Activated CD8-positive, alpha-beta T cell treated with anti-CD3 and anti-CD28 coated beads for 36 hours (primary cell): ENCODE measurements at places on chromosomes 3 and 15. TPM values are rescaled to one million over a fixed set of nuclear protein-coding genes. Genes with fewer than 3 reads are reported as not detected.

ZNF80 gene
- total RNA-seq = 1.8 TPM

CCDC33 gene
- 0.16 TPM for total RNA-seq

DNA sequence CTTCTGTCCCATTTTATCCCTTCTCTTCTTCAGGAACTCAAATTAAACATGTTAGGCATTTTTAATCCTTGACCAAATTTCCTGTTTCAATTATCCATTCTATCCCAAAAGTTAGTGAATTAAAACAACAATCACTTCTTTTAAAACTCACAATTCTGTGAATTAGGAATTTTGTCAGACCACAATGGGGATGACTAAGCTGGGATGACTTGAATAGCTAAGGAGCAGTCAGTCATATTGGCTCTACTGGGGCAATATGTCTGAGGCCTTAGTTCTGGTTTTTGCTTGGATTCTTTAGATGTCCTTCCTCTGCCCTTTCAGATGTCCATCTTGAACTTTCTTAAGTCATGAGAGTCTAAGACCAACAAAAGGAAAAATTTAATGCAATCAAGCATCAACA lies 178.2 kb upstream of the TGFBR2 start:
- H3K4me1 ChIP-seq = no peaks in the 10 kb centered on the region
- no peaks in the 10 kb centered on the region for H3K27me3 ChIP-seq
- DNase-seq = no peak
- H3K27ac ChIP-seq = no peak overlapping the region
- H3K36me3 ChIP-seq = no peaks in the 10 kb centered on the region

DNA sequence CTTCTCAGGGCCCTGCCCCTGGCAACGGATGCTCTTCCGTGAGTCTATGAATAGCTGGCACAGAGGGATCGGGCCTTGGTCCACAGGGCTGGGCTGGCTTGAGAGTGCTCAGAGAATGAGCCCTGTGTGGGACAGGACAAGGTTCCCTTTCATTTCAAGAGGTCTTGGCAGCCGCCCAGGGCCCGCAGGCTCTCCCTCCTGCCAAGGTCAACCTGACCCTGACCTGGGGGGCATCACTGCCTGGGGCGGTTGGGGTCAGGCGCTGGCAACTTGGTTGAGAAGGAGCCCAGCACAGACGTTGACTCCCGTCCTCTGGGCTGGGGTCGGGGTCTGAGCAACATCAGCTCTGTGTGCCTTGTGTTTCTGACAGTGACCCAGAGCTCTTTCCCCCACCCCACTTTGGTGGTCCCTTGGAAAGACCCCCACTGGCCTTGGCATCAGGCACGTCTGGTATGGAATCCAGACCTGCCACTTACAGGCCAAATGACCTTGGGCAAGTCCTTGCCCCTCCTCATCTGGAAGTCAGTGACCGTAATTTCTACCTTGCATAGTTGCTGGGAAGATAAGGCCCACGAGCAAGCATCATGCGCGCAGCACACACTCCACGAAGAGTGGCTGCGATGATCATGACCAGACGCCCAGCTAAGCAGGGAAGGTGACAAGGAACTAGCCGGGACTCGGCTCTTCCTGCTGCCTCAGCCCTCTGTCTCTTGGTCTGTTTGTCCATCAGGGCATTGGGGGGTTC lies 36.4 kb downstream of the EPHB3 start:
- peaks cover 10% of the 10 kb centered on the region for H3K4me1 ChIP-seq
- H3K27me3 ChIP-seq = peaks cover 27% of the 10 kb centered on the region
- DNase-seq = no peak
- no peak overlapping the region for H3K4me3 ChIP-seq
- no peak overlapping the region for H3K27ac ChIP-seq

GRCh38 chr3:41502023-41502422 lies 302.7 kb downstream of the CTNNB1 start:
- H3K4me1 ChIP-seq = peaks cover 6% of the 10 kb centered on the region
- no peak overlapping the region for H3K4me3 ChIP-seq
- no peaks in the 10 kb centered on the region for H3K36me3 ChIP-seq
- no peak for DNase-seq
- no peaks in the 10 kb centered on the region for H3K27me3 ChIP-seq
- no peak overlapping the region for H3K27ac ChIP-seq

DNA sequence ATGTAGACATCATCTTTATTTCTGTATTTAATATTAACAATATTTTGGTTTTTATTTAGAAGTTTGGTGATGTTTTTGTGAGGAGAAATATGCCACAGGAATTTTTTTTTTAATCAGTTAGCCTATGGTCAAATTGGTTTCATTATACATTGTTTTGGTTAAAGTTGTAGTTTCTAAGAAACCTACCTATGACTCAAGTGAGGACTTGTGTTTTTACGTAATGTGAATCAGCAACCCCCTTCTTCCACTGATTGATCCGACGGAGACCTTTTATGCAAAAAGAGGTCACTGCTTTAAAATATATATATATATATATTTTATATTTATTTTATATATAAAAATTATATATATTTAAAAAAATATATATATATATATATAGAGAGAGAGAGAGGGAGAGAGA lies 698.1 kb downstream of the FHIT start:
- H3K4me1 ChIP-seq = peaks cover 16% of the 10 kb centered on the region
- no peaks in the 10 kb centered on the region for H3K36me3 ChIP-seq
- H3K27me3 ChIP-seq = no peaks in the 10 kb centered on the region
- DNase-seq = no peak
- no peak overlapping the region for H3K27ac ChIP-seq
- no peak overlapping the region for H3K4me3 ChIP-seq

- no peaks in the 10 kb centered on the region for H3K36me3 ChIP-seq
- H3K27me3 ChIP-seq = peaks cover 7% of the 10 kb centered on the region
- no peak for DNase-seq
- no peak overlapping the region for H3K4me3 ChIP-seq
- no peaks in the 10 kb centered on the region for H3K4me1 ChIP-seq
Measured at GRCh38 chr3:107855710-107856109, 235.1 kb downstream of the CD47 start.

- H3K4me1 ChIP-seq = peaks cover 1% of the 10 kb centered on the region
- no peak for DNase-seq
- H3K27me3 ChIP-seq = peaks cover 1% of the 10 kb centered on the region
- H3K36me3 ChIP-seq = no peaks in the 10 kb centered on the region
- H3K4me3 ChIP-seq = no peak overlapping the region
Measured at GRCh38 chr3:61889259-61889658, 327.9 kb downstream of the PTPRG start.

DNA sequence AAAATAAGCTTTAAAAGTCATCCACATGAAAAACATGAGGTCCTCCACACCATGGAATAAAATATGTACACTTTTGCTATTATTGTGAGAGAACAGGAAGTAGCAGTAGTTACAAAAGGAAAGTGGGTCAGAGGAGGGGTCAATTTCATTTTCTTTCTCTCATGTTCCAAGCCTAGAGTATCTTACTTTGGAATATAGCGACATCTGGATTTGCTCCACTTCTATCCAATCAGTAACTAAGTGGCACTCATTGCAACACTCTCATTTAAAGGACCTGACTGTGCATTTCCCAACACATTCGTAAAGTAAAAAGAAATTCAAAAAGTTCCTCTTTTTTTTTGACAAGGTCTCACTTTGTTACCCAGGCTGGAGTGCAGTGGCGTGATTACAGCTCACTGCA lies 637.3 kb downstream of the TUSC7 start:
- H3K4me3 ChIP-seq = no peak overlapping the region
- H3K27me3 ChIP-seq = no peaks in the 10 kb centered on the region
- H3K4me1 ChIP-seq = no peaks in the 10 kb centered on the region
- no peaks in the 10 kb centered on the region for H3K36me3 ChIP-seq

GRCh38 chr15:48717458-48717857 lies 71.9 kb upstream of the FBN1 start:
- H3K27me3 ChIP-seq = no peaks in the 10 kb centered on the region
- no peak for DNase-seq
- peaks cover 22% of the 10 kb centered on the region for H3K36me3 ChIP-seq

GRCh38 chr3:14562121-14562890 lies 22.2 kb upstream of the GRIP2 start:
- no peaks in the 10 kb centered on the region for H3K36me3 ChIP-seq
- no peak for DNase-seq
- no peaks in the 10 kb centered on the region for H3K4me1 ChIP-seq

GRCh38 chr3:170470063-170471016 lies 51.7 kb downstream of the CLDN11 start:
- no peak overlapping the region for H3K27ac ChIP-seq
- H3K36me3 ChIP-seq = no peaks in the 10 kb centered on the region
- H3K4me3 ChIP-seq = no peak overlapping the region
- peak; percentile 17 for DNase-seq
- H3K4me1 ChIP-seq = peaks cover 5% of the 10 kb centered on the region

GRCh38 chr15:81752546-81752942 lies 293.3 kb downstream of the MEX3B start:
- no peak overlapping the region for H3K27ac ChIP-seq
- no peak for DNase-seq
- no peaks in the 10 kb centered on the region for H3K36me3 ChIP-seq
- peaks cover 7% of the 10 kb centered on the region for H3K27me3 ChIP-seq
- no peaks in the 10 kb centered on the region for H3K4me1 ChIP-seq
- H3K4me3 ChIP-seq = no peak overlapping the region
